Prostate gland (tissue), 2 donors: ENCODE measurements at places on chromosomes 5 and 9. TPM values are rescaled to one million over a fixed set of nuclear protein-coding genes. Genes with fewer than 3 reads are reported as not detected.
A peak's percentile ranks its signal among the peaks of the same experiment; 100 is the strongest.

Gene TCERG1
- total RNA-seq = 83.0 TPM

Gene FUT7
- 0.57 TPM for total RNA-seq

Gene ANKRD31
- 0.41 TPM for total RNA-seq

Gene PCDHA1
- not detected for total RNA-seq

Gene PCDHB6
- total RNA-seq = 0.87 TPM

Gene C6
- 4.6 TPM for total RNA-seq

Gene ARL14EPL
- total RNA-seq = not detected

Gene SLC45A2
- total RNA-seq = not detected

Gene HAND1
- total RNA-seq = not detected

DNA sequence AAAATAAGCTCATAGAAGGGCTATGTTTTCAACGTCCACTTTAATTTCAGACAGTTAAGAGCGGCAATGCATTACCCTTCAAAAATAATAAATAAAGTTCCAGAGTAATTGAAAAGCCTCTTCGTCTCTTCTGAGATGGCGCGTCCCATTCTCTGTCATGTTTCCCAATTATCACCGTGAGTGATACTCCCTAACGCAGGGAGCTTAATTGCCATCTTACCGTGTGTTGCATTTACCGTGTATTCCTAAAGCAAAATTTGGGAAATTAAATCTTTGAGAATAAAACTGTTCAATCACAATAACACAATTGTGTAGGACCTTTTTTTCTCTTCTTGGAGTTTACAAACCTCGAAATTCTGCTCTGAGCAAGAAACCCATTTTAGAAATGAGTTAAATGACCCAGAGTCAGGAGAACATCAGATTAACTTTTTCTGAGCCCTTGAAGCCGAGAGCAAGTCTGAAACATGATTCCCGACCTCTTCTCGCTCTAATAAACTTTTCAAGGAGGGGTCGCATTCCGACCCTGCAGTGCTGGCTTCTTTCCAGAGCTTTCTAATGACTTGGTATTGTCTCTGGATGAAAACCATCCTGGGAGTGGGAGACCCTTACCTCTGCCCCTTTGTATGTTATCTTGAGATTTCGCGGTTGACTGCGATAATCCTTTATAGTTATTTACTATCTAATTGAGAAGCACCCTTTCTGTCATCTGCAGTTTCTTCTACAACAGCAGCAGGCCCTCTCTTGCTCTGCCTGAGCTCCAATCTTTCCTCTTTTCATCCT, 251.5 kb downstream of the FSTL4 start:
- DNase-seq = no peak

- no peak for DNase-seq
These were observed 26.8 kb upstream of the NAA35 start for GRCh38 chr9:85914108-85914507.

- no peak for DNase-seq
These were observed 101.5 kb downstream of the LRRC70 start for GRCh38 chr5:62680121-62680520.

DNA sequence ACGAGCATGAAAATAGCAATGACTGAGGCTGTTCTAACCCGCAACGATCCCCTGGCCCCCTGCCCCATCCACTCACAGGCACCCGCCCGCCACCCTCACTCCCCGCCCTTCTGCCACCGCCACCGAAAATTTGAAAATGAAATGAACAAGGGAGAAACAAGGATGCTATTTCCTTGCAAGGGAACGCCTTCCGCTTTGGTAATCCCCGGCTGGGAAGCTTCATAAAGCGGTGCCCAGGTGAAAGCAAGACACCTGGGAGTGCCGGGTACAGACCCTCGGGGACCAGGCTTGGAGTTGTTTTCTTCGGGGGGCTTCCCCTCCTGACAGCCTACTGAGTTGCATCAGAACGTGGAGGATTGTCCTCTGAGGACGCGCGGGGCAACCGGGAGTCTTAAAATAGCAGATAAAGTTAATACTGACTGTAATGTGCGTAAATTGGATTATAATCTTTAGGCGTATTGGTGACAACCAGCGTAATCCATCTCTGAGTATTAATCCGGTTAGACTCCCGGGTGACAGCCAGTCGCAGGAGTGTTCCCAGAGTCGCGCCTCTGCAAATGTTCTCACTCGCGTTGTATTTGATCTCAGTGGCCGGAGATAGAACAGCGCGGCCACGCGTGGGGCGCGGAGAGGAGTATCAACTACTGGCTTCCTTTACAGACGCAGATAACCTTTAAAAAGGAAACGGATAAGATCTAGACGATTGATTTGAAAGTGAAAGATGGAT, 885 bp upstream of the MLLT3 start:
- peak; percentile 21 for DNase-seq

DNA sequence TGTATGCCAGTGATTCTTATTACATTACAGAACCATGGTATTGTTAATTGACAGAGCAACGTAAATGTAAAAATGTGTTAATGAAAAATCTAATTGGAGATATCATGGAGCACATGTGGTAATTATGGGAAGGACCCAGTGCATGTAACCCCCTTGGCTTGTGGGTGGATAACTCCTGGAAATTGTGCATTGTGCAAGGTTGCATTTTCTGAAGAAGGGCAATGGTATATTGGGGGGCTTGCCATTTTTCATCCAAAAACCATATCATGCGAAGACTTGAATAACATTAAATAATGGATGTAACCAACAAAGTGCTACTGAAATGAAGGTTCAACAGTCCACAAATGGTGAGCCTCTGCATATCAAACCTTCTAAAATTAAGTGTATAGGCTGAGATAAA, 47.6 kb downstream of the BASP1 start:
- no peak for DNase-seq

DNA sequence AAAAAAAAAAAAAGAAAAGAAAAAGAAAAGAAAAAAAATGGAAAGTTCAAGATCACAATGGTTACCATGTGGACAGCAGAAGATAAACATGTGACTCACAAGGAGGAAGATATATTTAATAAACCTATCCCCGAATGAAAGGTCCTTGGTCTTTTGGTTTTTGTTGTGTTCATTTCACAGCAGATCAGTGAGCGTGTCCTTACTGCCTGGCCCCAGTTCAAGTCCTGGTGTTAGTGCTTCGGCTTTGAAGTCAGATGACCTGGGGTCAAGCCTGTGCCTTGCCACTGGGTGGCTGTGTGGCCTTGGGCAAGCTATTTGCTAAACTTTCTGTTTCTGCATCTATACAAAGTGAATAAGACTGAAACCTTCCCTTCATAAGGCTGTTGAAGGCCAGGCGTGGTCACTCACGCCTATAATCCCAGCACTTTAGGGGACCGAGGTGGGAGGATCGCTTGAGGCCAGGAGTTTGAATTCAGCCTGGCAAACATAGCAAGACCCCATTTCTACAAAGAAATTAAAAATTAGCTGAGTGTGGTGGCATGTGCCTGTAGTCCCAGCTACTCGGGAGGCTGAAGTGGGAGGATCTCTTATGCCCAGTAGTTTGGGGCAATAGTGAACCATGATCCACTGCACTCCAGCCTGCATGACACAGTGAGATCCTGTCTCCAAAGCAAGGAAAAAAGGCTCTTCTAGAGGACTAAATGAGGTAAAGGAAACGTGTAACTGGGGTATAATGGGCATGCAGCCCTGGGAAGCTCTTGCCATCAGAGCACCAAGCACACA, 94.5 kb upstream of the SPATA31D4 start:
- DNase-seq = no peak

GRCh38 chr5:118405650-118406061, 582.7 kb downstream of the DTWD2 start:
- no peak for DNase-seq

- no peak for DNase-seq
These were observed 532.2 kb upstream of the SGCD start for GRCh38 chr5:155794795-155795194.

GRCh38 chr9:130193531-130194377, 21.6 kb downstream of the NCS1 start:
- DNase-seq = no peak

- DNase-seq = no peak
These were observed 155.0 kb upstream of the CLINT1 start for GRCh38 chr5:158013939-158014338.

DNA sequence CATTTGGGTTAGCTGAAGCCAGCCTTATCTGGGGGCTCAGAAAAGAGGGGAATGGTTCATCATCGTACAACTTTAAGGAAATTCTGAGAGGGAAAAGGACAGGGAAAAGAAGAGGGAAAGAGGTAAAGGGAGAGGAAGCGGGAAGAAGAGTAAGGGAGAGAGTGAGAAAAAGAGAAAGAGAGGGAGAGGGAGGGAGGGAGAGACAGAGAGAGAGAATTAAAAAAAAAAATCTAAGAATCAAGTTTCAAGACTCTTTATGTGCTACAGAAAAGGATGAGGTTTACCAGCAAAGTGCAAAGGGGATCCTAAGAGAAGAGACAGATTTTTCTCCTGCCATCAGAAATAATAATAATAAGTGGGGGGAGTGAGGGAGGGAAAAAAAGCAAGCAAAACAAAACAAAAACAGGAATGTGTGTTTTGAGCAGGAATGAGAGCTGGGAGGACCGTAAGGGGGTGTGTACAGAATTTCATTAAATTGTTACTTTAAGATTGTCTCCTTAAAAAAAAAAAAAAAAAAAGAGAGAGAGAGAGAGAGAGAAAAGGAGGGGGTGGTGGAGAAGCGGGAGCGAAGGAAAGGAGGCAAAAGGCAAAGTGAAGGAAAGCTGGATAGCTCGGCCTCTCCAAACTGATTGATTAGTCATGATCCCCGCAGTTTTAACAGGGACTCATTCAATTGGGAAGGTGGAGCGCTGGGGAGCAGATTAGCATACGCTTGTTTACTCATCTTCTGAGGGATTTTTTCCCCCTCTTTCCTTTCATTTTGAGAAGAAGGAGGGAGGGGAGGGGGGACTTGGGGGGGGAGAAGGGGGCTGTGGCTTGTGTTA, 438 bp upstream of the PAPPA start:
- no peak for DNase-seq

- no peak for DNase-seq
These were observed 237.1 kb downstream of the DMRTA1 start for GRCh38 chr9:22683700-22684075.

- DNase-seq = no peak
These were observed 154.2 kb downstream of the FGF18 start for GRCh38 chr5:171573451-171574225.

DNA sequence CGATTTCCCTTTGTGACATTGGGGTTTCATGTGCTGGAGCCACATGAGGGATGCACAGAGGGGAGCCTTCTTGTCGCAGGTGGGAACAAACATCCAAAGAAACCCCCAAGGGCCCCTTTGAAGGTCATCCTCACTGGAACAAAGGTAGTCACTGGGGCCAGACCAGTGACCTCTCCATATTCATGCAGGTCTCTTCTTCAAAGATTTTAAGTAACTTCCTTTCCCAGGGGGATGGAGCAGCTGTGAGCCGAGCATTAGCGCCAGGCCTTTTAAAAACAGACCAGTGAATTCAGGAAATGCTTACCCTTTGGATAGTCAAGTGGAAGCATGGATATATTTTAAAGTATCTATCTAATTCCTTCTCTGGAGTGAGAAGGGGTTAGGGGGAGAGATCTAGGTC, 33.0 kb downstream of the DAPK1 start:
- no peak for DNase-seq

GRCh38 chr5:17114233-17114632, 103.2 kb upstream of the BASP1 start:
- DNase-seq = peak; percentile 27

- no peak for DNase-seq
These were observed 798 bp downstream of the MEGF9 start for GRCh38 chr9:120713257-120714087.
